ENCODE measurements at places on chromosomes 12 and 14.

- no peak for DNase-seq
These were observed 20.5 kb downstream of the SARNP start for GRCh38 chr12:55797068-55797467.

GRCh38 chr12:119239040-119239439, 60.3 kb downstream of the HSPB8 start:
- DNase-seq, result no peak

- peak; percentile 45 for DNase-seq
These were observed 863 bp downstream of the DENND5B start for GRCh38 chr12:31589904-31590641.

GRCh38 chr14:61528591-61529021, 166.7 kb upstream of the HIF1A start:
- no peak for DNase-seq

- DNase-seq, result no peak
These were observed 2.4 kb downstream of the ETNK1 start for GRCh38 chr12:22627371-22627770.

GRCh38 chr12:48280572-48280971, 70.1 kb downstream of the ZNF641 start:
- DNase-seq, result no peak

DNA sequence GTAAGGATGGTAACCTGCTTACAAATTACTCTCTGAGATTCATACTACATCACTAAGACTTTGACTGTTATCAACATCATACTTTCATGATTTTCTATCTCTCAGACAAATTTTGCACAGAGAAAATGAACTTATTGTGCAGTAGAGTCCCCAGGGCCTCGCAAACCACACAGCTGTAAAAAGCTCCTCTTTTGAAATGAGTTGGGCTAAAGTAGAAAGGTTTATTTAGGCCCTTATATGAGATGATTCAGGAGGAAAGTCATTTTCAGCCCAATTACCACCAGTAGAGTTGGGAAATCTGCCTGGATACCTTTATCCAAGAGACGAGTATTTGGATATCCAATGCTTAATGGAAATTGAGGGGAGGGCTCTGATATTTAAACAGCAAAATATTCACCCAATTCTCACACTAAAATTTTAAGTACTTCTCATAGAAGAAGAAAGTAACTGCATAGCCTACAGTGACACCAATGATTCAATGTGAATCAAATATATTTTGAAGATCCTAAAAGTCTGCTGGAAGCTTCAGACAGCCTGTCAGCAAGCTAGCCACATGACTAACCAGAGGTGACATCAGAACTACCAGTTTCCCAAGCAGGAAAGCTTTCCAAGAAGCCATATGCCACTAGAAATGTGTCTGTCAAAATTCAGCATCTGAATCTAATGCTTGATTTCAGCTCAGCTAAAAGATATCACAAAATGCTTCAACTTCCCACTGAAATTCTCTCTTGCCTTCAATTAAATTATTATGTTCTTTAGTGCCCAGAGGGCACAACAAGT, 190.1 kb upstream of the SYT1 start:
- peak; percentile 13 for DNase-seq

- DNase-seq, result no peak
These were observed 3.3 kb upstream of the SLC4A8 start for GRCh38 chr12:51421266-51421884.

- no peak for DNase-seq
These were observed 182.7 kb upstream of the E2F7 start for GRCh38 chr12:77248036-77248435.

DNA sequence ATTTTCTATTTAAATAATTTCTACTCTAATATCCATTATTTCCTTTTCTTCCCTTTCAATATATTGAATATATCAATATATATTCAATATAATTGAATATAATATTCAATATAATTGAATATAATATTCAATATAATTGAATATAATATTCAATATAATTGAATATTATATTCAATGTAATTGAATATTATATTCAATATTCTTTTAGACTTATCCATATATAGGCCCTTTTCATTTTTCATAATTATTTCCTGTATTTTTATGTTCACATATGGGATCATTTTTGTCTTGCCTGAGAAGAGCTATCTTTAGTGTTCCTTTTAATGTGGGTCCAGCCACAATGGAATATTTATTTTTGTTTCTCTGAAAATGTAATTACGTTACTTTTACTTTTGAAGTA, 88.9 kb upstream of the ESRRB start:
- DNase-seq, result no peak

DNA sequence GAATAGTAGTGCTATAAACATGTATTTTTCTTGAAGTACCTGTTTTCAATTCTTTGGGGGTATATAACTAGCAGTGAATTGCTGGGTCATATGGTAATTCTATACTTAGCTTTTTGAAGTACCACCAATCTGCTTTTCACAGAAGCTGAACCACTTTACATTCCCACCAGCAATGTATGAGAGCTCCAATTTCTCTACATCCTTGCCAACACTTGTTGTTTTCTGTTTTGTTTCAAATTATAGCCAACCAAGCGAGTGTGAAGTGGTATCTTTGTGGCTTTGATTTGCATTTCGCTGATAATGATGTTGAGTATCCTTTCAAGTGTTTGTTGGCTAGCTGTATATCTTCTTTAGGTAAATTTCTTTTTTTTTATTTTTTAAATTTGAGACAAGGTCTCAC, 95.7 kb downstream of the PAPLN start:
- DNase-seq, result no peak

DNA sequence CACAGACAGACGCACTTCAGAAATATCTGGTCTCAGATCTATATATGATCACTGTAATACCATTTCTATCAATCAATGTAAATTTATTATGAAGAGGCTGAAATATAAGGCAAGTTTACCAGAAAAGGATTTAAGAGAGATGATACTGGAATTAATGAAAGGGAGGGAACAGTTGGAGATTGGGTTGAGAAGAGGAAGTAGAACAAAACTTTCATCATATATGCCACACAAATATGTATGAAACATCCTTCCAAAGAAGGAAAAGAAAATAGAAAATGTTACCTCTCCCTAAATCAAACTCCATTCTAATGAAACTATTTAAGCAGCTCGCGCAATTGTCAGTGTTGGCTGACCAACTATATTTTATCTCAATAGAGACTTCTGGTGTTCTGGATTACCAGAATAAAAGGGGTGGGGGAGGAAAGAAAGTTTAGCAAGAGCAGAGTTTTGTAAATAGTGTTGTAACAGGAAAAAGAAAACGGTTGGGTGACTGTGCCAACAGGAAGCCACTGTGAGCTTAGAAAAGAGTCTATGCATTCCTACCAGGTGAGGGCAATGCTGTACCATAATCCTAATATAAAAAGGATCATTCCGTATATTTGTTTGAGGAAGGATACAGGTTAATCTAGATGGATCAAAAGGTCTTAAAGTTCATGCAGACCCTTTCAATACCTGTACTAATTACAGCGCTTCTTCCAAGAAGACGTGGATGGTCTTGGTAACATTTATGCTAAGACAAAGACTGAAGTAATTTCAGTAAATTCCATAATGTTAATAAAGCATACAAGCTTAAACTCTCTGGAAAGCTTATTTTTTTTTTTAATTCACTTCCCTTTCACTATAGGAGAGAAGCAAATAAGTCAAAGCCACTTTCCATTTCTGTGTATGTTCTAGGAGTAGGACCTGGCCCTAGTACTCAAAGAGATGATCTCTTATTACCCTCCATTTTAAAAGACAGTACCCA, 14.5 kb upstream of the LLPH start:
- no peak for DNase-seq

GRCh38 chr14:61527325-61528100, 167.8 kb upstream of the HIF1A start:
- peak; percentile 55 for DNase-seq

DNA sequence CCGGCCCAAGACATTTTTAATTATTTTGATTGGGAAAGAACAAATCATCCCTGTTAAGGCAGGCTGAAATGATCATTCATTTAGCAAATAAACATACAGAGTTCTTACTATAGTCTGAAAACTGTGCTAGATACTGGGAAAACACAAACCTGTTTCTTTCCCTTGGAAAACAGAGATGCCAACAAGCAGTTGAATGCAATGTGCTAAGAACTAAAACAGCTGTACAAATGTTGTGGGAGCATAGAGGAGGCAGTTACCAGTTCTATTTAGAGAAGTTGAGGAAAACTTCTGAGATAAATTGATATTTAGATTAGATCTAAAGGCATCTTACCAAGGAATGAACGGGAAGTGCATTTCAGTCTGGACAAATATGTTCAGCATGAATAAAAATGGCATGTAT, 3.2 kb upstream of the NECAP1 start:
- no peak for DNase-seq

DNA sequence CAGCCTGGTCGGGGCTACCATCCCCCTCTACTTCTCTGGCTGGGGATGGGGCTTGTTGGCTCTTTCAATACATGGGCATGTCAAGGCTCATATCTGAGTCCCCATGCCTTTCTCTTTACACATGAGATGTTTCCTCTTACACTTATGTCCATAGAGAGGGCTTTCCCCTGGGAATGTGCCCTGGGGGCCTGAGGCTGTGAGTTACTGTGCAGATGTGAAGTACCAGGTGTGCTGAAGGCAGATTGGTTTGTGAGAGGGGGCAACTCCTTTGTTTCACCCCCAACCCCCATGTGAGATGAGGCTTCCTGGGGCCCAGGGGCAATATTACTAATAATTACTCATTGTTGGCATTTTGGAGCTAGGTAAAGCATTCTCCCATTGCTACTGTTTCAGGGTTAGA, 32.8 kb downstream of the NRXN3 start:
- no peak for DNase-seq

DNA sequence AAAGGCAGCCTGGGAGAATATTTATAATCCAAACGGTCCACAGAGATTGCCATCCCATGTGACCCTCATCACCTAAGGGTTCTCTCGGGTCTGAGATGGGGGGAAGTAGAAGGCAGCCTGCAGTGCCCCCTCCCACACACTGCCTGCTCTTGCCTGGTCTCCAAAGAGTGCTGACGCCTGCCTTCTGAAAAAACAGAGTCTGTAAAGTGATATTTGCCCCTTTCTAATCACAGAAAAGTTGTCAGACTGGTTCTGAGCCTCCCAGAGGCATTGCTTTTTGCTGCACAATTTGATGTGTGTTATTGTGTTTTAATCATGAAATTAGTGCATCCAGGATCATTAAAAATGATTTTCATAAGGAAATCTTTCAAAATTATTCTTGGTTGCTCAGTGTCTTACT, 59.2 kb downstream of the TMEM30B start:
- DNase-seq, result no peak

GRCh38 chr12:105740970-105741725, 397.6 kb downstream of the NUAK1 start:
- no peak for DNase-seq

GRCh38 chr12:31749024-31749704, 20.3 kb upstream of the AMN1 start:
- peak; percentile 95 for DNase-seq

DNA sequence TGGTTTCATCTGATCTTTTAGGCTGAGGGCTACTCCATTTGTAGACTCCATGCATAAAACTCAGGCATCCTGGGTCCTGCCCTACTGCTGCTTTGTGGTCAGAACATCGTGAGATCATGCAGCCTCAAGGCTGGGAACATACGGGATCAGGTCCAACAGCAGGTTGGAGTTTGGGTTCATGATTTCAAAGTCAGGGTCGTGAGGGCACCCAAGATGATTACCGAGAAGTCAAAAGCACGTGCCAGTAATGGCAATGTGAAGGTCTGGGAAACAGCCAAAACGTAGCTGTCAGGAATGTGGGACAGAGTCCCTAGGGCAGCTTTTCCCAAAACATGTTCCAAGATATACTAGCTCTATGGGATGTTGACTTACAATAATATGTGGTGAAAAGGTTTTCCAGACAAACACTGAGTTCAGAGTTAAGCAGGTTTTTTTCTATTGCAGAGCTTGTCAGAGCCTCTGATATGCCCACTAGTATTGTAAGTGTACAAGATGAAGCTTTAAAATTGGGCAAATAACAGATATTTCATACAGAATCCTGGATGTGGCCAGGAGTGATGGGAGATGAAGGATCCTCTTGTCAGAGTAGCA, 130.3 kb upstream of the DNM1L start:
- no peak for DNase-seq

DNA sequence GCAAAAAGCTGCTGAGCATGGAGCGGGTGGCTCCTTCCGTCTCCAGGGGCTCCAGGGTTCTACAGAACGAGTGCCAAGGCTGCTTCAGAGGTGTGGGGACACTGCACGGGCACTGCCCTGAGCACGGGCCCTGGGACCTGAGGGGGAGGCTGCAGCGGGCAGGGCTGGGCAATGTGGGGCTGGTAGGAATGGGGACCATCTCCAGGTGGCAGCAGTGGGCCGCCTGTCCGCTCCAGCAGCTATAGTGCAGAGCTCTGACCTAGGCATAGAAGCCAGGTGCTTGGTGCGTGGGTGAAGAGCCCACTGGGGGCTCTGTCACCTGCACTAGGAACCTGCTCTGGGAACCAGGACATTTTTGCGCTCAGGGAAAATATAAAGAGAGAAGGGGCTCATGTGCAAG, 22.3 kb downstream of the HDAC7 start:
- DNase-seq, result no peak

DNA sequence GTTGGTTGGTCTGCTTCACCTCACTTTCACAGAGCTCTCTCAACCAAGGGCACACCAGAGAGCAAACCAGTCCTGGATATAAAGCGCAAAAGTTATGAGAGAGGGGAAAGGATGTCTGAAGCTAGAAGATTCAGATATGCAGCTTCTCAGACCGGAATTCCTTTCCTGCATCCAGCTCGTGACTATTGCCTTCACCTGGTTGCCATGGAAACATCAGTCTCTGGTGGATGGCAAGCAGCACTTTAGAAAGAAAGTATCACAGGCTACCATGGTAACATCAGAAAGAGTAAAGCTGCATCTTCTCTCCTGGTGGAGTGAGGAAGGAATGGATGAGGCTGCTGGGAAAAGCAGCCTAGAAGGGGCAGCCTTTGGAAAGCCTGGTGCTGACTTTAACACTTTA, 13.7 kb downstream of the REM2 start:
- no peak for DNase-seq

DNA sequence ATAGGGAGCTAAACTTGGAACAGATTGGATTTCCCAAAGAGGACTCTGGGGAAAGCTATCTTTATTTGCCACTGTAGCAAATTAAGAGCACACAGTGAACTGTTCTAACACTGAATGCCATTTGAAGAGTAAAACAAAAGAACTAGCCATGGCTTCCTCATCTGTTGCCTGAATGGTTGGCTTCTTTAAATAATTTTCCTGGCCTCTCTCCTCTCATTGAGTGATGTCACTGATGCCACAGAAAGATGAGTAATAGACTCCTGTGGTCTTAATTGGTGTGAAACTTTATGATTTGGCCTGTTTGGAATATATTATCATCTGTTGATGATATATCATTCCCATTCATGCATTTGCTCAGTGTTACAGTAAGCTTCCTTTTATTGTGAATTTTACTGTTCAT, 42.5 kb downstream of the WDR20 start:
- no peak for DNase-seq

DNA sequence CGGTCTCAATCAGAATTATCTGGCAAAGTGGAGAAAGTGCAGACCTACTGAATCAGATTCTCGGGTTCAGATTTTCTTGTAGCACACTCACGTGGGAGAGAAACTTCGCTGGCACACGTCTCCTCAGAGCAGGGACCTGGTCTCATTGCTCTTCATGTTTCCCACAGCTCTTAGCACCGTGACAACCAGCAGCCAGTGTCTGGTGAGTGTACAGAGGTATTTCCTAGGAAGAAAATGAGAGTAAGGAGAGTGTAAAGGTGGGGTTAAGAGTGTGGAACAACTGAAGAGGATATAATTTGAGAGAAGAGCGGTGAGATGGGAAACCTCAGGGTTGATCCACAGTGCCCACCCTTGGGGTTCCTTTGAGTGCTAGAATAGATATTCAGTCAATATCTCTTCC, 89.2 kb downstream of the ARF6 start:
- no peak for DNase-seq

GRCh38 chr14:93073910-93074769, 41.6 kb downstream of the ITPK1 start:
- no peak for DNase-seq

- DNase-seq, result no peak
These were observed 114.3 kb downstream of the PPM1A start for GRCh38 chr14:60363275-60363674.

All from retinal pigment epithelial cell (primary cell).